ENCODE measurements at places on chromosomes 3 and 15. TPM values are rescaled to one million over a fixed set of nuclear protein-coding genes. Genes with fewer than 3 reads are reported as not detected.

The KLHDC8B gene
- total RNA-seq = 23.3 TPM

The TEX55 gene
- not detected for total RNA-seq

The STAB1 gene
- total RNA-seq = 0.57 TPM

The TFG gene
- total RNA-seq = 63.3 TPM

The SLC12A1 gene
- not detected for total RNA-seq
